Lung microvascular endothelial cell (primary cell): ENCODE measurements at places on chromosomes 7 and 10. TPM values are rescaled to one million over a fixed set of nuclear protein-coding genes. Genes with fewer than 3 reads are reported as not detected.

Gene MCM7
- total RNA-seq = 25.8 and 61.0 TPM in 2 replicates

Gene EBF3
- under 0.01 and 0.40 TPM in 2 replicates for total RNA-seq

Gene MSANTD7
- total RNA-seq = 11.6 and 16.1 TPM in 2 replicates

Gene HABP2
- under 0.01 TPM in 1 of 2 replicates, not detected in the other for total RNA-seq

Gene IFT22
- 9.5 and 10.0 TPM in 2 replicates for total RNA-seq

Gene UFSP1
- total RNA-seq = 1.5 and 2.2 TPM in 2 replicates

Gene STEAP1
- total RNA-seq = 1.8 and 10.7 TPM in 2 replicates

Gene FKBP6
- total RNA-seq = not detected in 2 replicates

Gene RNF148
- total RNA-seq = 0.44 and 0.60 TPM in 2 replicates

Gene FAM237B
- not detected in 2 replicates for total RNA-seq

Gene LGI1
- total RNA-seq = not detected in 2 replicates

Gene SPDYE11
- total RNA-seq = not detected in 2 replicates

Gene NXPH1
- total RNA-seq = not detected in 2 replicates

Gene ZKSCAN5
- total RNA-seq = 6.1 and 7.5 TPM in 2 replicates

Gene UCMA
- not detected in 2 replicates for total RNA-seq

Gene SKIDA1
- total RNA-seq = 1.1 and 1.4 TPM in 2 replicates

Gene ATG9B
- total RNA-seq = under 0.01 TPM in 1 of 2 replicates, not detected in the other

Gene HOXA5
- total RNA-seq = 5.8 and 7.0 TPM in 2 replicates

Gene SAP25
- total RNA-seq = not detected in 2 replicates

Gene TMEM176B
- total RNA-seq = not detected in 2 replicates

Gene ZPBP
- not detected in 2 replicates for total RNA-seq

Gene OR13A1
- not detected in 2 replicates for total RNA-seq

Gene ABCA13
- under 0.01 TPM in 1 of 2 replicates, not detected in the other for total RNA-seq

Gene SLC29A4
- total RNA-seq = 0.99 and 1.1 TPM in 2 replicates

Gene SPDYE2B
- total RNA-seq = not detected in 2 replicates

Gene PRLHR
- total RNA-seq = not detected in 2 replicates

Gene NEUROD6
- total RNA-seq = not detected in 2 replicates

Gene PTEN
- 60.1 and 87.3 TPM in 2 replicates for total RNA-seq

Gene GPR26
- total RNA-seq = not detected in 2 replicates

Gene ELFN1
- total RNA-seq = under 0.01 and 0.44 TPM in 2 replicates

Gene ANKRD61
- total RNA-seq = 0.22 TPM in 1 of 2 replicates, not detected in the other

Gene CAV2
- 141 and 150 TPM in 2 replicates for total RNA-seq

Gene STYXL1
- 20.7 and 33.9 TPM in 2 replicates for total RNA-seq

Gene AEBP1
- total RNA-seq = 9.2 and 19.8 TPM in 2 replicates

Gene UBE2D1
- 5.7 and 6.7 TPM in 2 replicates for total RNA-seq

Gene LIPA
- total RNA-seq = 43.2 and 54.4 TPM in 2 replicates

Gene SNCG
- 46.2 and 112 TPM in 2 replicates for total RNA-seq

Gene MSRB2
- 9.2 and 10.3 TPM in 2 replicates for total RNA-seq

Gene PRKCQ
- total RNA-seq = 0.44 and 0.60 TPM in 2 replicates

Gene FBXL15
- 4.8 and 6.3 TPM in 2 replicates for total RNA-seq

Gene NPSR1
- not detected in 2 replicates for total RNA-seq

Gene H2BK1
- not detected in 2 replicates for total RNA-seq

Gene GIMAP1
- total RNA-seq = 13.3 and 16.7 TPM in 2 replicates

Gene AP1S1
- 110 and 155 TPM in 2 replicates for total RNA-seq

Gene PRRT4
- total RNA-seq = not detected in 2 replicates

Gene SPRN
- under 0.01 TPM in 1 of 2 replicates, not detected in the other for total RNA-seq

Gene WEE2
- total RNA-seq = under 0.01 TPM in 2 replicates

Gene TAF3
- 0.87 and 1.4 TPM in 2 replicates for total RNA-seq

Gene ZDHHC16
- 21.6 and 26.2 TPM in 2 replicates for total RNA-seq

Gene TMEM248
- 42.9 and 67.1 TPM in 2 replicates for total RNA-seq

Gene PODXL
- 75.0 and 152 TPM in 2 replicates for total RNA-seq

Gene PNLIPRP1
- not detected in 2 replicates for total RNA-seq

Gene CUZD1
- total RNA-seq = 0.20 and 0.44 TPM in 2 replicates

Gene IQCE
- 4.6 and 6.0 TPM in 2 replicates for total RNA-seq

Gene UBTD1
- total RNA-seq = 41.6 and 59.9 TPM in 2 replicates

Gene ASZ1
- total RNA-seq = not detected in 2 replicates

Gene PRSS37
- total RNA-seq = not detected in 2 replicates

Gene DYNC1I1
- 3.9 and 18.3 TPM in 2 replicates for total RNA-seq

Gene OR2A5
- not detected in 2 replicates for total RNA-seq

Gene MYOF
- 58.1 and 147 TPM in 2 replicates for total RNA-seq
